ENCODE measurements at places on chromosomes 11 and 22. TPM values are rescaled to one million over a fixed set of nuclear protein-coding genes. Genes with fewer than 3 reads are reported as not detected.

GDPD4 gene
- 0.41 TPM for polyA plus RNA-seq

CDCA5 gene
- polyA plus RNA-seq = 8.2 TPM

TEAD1 gene
- polyA plus RNA-seq = 110 TPM

DNA sequence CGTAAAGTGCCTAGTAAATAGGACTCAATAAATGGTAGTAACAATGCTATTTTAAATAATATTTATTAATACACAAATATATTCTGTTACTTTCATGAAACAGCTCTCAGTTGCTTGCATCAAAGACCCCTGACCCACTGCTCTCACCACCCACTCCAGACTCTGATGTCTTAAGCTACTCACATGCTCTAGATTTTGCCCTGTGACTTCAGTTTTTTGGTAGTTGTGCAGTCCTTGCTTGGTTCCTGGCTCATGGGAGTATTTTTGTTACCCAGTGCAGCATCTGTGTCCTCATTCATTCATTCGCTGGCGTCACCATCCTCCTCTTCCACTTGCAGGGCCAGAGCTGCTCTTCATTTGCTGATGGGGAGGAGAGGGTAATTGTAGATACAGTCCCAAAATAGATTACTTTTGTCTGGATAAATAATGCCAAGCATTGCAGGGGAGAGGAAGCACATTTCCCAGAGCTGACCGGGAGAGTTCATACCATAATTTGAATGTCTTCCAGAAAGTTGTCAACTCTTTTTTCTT lies 12.7 kb downstream of the MRPL48 start:
- no peak for DNase-seq

DNA sequence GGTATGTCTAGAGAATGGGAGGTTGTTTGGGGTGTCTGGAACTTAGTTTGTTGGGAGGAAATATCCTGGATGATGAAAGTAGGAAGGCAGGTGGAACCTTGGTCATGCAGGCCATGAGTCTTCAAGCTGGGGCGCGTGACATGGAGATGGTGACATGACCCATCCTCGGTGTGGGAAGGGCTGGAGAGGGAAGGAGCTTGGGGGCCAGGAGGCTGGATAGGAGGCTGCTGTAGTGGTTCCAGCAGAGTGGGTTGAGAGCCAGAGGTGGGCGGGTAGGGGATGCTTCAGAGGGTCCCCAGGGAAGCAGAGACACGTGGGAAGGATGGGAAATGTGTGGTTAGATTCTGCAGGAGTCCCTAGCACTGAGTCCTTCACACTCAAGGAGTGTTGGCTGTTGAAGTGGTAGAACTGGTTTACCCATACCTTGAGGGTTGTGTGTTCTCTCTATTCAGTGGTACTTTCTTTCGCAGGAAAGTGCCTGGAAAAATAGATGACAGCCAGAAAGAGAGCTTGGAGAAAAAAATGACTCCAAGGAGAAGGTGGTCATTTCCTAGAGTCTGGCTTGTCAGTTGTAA lies 56.8 kb downstream of the LDLRAD3 start:
- DNase-seq = no peak

GRCh38 chr11:69490516-69490915 lies 9.1 kb downstream of the LINC01488 start:
- DNase-seq = no peak
